ENCODE measurements at places on chromosomes 6 and 20. TPM values are rescaled to one million over a fixed set of nuclear protein-coding genes. Genes with fewer than 3 reads are reported as not detected.

The SAMD5 gene
- total RNA-seq = 0.52 TPM

The CBLN4 gene
- total RNA-seq = not detected

The NKX2-2 gene
- total RNA-seq = not detected

The CD93 gene
- total RNA-seq = 38.9 TPM

The SLC17A3 gene
- not detected for total RNA-seq

The NRN1 gene
- total RNA-seq = 9.6 TPM

The SS18L1 gene
- total RNA-seq = 8.6 TPM

The GTF3C6 gene
- 102 TPM for total RNA-seq

The GPR63 gene
- total RNA-seq = 1.2 TPM

The DLL1 gene
- 8.6 TPM for total RNA-seq

The RIPPLY2 gene
- not detected for total RNA-seq

The AIF1 gene
- 55.7 TPM for total RNA-seq

The PNRC1 gene
- 217 TPM for total RNA-seq

The KIF6 gene
- 0.06 TPM for total RNA-seq

The DOK5 gene
- 23.5 TPM for total RNA-seq

The SNAP25 gene
- total RNA-seq = not detected

The HLA-DQB1 gene
- total RNA-seq = 6.9 TPM

The ENPP5 gene
- total RNA-seq = 7.4 TPM

The SPDEF gene
- total RNA-seq = not detected

The CARMIL1 gene
- total RNA-seq = 6.1 TPM

The IL20RA gene
- total RNA-seq = 0.35 TPM

The KIAA1755 gene
- total RNA-seq = 5.2 TPM

The KCNG1 gene
- total RNA-seq = 0.59 TPM

The LKAAEAR1 gene
- not detected for total RNA-seq

The TMEM200A gene
- not detected for total RNA-seq

The RNF39 gene
- 0.68 TPM for total RNA-seq

The BMP7 gene
- 3.4 TPM for total RNA-seq

Data from heart left ventricle (tissue), 16 donors.